ENCODE measurements at places on chromosomes 5 and 9.

DNA sequence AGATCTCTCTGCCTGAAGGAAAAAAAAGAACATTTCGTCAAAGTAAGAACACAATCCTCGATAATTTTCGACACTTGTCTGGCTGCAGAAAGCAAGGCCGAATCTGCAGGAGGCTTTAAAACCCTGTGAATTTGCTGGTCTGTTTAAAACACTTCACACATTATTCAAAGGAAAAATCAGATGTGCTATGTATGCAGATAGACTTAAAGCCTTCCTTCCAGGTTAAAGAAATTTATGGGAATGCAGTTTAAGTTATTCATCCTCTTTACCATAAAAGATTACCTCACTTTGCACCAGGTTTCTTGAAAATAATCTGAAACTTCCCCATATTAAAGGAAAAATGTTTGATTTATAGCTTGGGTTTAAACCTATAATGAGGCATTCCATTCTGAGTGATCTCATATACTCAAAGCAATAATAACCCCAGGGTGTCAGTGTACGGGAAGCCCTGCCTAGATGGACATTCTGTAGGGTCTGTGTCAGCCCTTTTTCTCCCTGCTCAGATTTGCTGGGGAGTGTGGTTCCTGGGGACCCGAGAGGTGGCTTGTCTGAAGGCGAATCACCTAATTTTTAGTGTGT lies 323.5 kb upstream of the SLC24A2 start:
- DNase-seq, result no peak

DNA sequence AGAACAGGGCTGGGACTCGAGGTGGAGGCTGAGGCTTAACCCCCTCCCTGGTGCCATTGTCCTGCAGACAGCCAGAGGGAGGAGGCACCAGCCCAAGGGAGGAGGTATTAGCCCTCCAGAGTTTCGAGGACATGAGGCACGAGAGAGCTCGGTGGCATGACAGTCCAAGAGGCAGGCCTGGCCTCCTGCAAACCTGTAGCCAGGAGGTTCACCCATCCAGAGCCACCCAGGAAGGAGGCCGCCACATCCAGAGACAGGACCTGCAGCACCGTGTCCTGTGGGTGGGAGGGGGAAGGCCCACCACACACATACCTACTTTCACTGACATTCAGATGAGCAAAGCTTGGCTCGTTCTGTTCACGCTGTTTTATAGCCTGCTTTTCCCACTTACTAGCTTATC lies 75.2 kb upstream of the ADAMTS2 start:
- DNase-seq, result no peak

- DNase-seq, result no peak
Observed at GRCh38 chr5:31554552-31554951, 22.5 kb downstream of the C5orf22 start.

- DNase-seq, result no peak
Observed at GRCh38 chr9:72995131-72996024, 42.5 kb upstream of the ALDH1A1 start.

GRCh38 chr9:123073991-123074422 lies 40.5 kb downstream of the GPR21 start:
- DNase-seq, result no peak

- no peak for DNase-seq
Observed at GRCh38 chr9:93459432-93459847, 6.1 kb upstream of the FAM120AOS start.

DNA sequence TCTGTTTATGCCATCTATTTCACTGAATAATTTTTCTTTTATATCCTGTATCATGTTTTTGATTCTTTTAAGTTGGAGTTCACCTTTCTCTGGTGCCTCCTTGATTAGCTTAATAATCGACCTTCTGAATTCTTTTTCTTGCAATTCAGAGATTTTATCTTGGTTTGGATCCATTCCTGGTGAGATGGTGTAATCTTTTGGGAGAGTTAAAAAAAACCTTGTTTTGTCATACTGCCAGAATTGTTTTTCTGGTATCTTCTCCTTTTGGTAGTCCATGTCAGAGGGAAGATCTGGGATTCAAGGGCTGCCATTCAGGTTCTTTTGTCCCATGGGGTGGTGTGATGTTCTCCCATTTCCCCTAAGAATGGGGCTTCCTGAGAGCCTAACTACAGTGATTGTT lies 800.8 kb upstream of the TYRP1 start:
- no peak for DNase-seq

DNA sequence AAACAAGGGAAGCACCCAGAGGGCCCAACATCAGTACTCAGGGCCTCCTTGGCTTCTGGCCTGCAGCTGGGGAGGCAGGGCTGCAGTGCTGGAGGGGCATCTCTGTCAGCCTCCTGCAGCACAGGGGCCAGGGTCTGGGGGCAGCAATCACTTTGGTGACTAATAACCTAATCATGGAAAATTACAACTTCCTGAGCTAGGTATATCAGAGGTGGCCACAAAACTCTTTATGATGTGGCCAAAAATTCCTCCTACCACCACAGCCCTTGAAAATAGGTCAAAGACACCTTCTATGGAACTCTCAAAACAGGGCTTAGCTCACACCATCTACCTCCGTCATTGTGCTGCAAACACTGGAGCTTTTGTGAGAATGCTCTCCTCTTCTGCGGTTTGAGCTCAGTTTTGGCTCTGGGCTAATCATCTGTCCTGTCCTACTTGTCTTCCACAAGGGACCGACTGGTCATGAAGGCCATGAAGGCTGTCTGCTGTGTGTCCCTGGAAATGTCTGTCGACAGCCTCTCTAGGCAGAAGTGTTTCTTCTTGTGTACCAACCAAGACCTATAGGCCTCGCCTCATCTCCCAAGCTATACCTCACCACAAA lies 28.6 kb downstream of the CSF2 start:
- no peak for DNase-seq

DNA sequence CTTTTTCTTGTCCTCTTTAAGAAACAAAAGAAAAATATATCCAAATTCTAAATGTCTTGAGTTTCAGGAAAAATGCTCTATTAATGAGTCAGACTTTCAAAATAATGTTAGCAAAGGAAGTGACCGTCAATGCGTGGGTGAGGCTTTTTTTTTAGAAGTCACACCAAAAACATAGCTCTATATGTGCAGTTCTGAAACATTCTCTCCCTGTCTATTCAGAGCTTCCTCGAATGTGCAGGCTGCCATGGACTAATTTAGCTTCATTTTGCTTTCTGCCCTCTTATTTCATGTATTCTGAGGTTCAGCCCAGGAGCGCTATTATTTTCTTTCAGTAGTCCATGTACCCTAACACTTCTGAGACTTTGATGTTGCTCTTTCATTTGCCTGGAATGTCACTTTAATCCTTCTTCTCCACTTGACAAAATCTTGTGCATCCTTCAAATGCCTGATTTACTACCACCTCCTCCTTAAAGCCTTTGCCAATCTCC lies 72.5 kb upstream of the RASA1 start:
- DNase-seq, result no peak

GRCh38 chr9:122059214-122059954 lies 33.7 kb downstream of the TTLL11 start:
- no peak for DNase-seq

GRCh38 chr5:14313986-14314690 lies 171.0 kb downstream of the TRIO start:
- no peak for DNase-seq

GRCh38 chr9:96395964-96396363 lies 12.5 kb upstream of the SLC35D2 start:
- no peak for DNase-seq

DNA sequence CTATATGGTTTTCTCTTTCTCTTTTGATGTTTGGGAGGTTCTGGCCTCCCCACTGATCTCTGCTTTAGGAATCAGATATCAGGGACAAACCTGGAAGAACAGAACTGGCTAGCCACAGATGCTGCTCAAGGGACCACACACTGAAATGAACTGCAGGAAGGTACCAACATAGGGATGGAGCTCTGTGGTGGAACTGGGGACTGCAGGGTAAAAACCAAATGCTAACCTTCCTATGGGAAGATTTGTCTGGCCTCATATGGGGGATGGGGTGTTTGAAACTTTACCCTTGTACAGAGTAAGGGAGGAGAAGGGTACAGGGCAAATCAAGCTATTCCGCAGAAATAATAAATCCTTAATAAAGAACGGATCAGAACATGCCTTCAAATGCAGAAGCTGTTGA lies 49.4 kb downstream of the ELOVL7 start:
- DNase-seq, result no peak

GRCh38 chr5:93875693-93876092 lies 134.3 kb upstream of the POU5F2 start:
- no peak for DNase-seq

GRCh38 chr5:146072595-146072994 lies 32.8 kb downstream of the PLAC8L1 start:
- DNase-seq, result no peak

GRCh38 chr5:91306497-91306896 lies 76.6 kb downstream of the ARRDC3 start:
- no peak for DNase-seq

DNA sequence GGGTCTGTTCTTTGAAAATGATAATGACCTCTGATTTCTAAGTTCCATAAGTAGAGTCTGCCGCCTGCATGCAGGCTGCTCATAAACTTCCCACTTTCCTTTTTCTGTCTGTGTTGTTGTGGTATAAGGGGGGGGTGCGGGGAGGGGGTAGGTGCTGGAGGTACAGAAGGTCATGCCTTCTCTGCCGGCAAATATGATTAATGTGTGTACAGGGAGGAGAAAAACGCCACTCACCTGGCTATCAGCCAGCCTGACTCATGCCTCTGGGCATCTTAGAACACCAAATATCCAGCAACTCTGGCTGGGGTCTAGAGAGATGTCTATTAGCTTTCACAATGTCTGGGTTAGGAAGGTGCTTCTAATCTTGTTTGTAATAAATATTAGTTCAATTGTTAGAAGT lies 128.3 kb downstream of the EFNA5 start:
- no peak for DNase-seq

DNA sequence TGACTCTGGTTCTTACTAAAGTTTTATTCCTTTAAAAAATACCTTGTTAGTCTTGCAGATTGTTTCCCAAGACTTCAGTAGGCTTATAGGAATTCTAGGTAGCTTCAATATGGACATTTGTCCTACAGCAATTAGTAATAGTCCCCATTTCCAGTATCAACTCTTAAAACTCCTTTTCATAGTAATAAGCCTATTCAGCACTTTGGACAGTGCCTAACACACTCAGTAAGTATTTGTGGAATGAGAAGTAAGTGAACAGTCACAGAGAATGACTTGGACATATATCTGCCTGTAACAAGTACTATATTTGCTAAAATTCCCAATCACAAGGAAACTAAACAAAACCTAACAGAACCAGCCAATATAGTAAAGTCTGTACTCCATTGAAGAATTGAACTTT lies 1291.8 kb upstream of the DMAC1 start:
- no peak for DNase-seq

DNA sequence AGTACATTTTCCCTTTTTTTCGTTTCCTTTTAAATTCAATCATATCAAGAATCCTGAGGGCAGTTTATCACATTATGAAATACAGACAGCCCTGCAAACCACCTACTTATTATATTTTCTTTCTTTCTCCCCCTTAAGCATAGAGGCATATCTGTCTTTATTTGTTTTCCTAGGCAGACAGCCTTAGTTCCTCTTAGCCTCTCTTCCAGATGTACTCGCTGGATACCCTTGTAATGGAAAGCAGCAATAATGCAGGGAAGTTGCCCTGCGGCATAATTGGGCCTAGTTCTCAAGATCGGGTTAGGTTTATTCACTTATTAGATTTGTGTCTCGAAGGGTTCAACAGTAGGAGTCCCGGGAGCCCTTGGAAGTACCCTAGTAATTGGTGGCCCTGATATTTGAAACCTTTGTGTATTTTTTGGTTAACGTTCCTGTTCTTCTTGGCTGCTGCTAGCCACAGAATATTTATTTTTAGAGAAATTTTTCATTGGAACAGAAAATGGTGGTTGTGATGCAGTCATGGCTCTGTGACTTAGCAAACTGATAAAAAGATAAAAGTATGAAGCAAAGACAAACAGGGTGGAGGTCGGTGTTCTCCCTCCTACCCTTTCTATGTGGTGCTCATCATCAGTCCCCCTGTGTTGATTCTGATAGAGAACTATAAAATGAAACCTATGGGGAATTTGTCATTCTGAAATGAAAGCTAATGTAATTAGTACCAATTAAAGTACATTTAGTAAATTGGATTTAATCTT lies 6.4 kb downstream of the TLE4 start:
- no peak for DNase-seq

GRCh38 chr5:161660806-161661205 lies 24.7 kb upstream of the GABRA6 start:
- no peak for DNase-seq

DNA sequence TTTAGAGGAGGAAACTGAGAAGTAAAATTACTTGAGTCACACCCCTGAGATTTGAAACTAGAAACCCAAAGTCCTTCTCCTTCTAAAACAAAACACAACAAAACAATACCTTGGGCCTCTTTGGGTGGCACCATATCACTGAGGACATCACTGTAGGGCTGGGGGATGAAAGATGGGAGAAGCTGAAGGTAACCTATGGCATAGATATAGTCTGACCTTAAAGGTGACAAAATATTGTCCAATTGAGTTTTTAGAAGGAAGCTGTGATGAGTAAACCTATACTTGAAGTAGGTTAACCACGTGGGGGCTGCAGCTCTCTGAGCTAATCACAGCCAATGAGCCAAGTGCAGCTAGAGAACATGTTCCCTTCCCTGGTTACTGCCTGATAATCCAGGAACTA lies 167.4 kb upstream of the CD180 start:
- no peak for DNase-seq

DNA sequence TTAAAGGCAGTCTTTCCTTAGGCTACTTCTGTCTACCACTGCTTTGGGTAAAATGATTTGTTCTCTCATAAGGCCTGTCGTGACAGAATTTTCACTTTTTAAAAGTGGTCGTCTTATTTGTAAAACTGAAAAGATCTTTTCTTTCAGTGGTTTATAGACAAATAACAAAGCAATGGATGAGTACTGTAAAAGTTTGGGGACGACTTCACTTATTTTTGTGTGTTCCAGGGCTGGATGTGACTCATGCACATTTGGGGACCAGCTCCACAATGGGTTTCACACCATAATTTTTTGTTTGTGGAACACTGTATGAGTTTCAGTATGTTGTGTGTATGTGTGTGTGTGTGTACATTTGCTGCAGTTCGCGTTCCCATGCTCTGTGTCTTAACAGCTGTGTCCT lies 53.6 kb downstream of the ARHGAP26 start:
- no peak for DNase-seq

DNA sequence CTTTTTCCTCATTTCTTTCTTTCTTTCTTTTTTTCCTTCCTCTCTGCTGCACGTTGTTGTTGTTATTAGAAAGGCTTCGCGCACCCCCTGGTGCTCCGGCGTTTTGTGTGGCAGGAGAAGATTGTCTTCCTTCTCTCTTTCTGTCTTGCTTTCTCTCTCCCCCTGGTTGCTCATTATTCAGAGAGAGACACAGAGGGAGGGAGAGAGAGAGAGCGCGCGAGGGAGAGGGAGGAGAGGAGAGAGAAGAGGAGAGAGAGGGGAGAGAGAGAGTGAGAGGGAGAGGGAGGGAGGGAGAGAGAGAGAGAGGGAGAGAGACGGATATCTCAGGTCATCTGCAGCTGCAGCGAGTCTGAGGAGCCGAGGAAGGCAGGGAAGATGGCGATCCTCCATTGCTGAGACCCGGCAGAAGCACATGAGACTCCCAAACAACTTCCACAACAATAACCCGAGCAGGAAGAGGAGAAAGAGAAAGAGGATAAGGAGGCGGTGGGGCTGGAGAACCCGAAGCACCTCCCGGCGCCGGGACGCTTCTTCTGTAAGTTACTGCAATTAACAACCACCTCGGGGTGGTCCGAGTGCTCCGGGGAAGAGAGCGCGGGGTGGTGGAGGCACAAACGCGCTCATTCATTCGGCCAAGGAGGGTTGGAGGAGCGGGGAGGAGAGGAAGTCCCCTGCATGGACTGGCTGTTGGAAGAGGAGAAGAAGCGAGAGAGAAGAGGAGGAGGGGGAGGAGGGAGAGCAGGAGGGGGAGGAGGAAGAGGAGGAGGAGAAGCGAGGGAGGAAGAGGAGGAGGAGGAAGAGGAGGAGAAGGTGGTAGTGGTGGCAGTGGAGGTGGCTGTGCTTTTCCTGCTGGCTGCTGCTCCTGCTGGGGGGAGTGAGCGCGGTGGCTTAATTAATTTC lies at the start of gene ZNF462:
Gene ZNF462, plus strand, starts transcription at position 346 of the 900 bp plus-strand sequence. CDS start 60,218 bp downstream, outside the sequence.
- no peak for DNase-seq

All from activated CD4-positive, alpha-beta T cell treated with anti-CD3 and anti-CD28 coated beads for 24 hours (primary cell).